ENCODE measurements at places on chromosomes 11 and 22.

- DNase-seq, result peak; percentile 80
Observed at GRCh38 chr11:77596626-77597025, 6.9 kb downstream of the AQP11 start.

GRCh38 chr11:46263120-46263519 is 14.3 kb upstream of the CREB3L1 start:
- no peak for DNase-seq

GRCh38 chr11:100546714-100547113 is 140.4 kb upstream of the ARHGAP42 start:
- DNase-seq, result peak; percentile 22

DNA sequence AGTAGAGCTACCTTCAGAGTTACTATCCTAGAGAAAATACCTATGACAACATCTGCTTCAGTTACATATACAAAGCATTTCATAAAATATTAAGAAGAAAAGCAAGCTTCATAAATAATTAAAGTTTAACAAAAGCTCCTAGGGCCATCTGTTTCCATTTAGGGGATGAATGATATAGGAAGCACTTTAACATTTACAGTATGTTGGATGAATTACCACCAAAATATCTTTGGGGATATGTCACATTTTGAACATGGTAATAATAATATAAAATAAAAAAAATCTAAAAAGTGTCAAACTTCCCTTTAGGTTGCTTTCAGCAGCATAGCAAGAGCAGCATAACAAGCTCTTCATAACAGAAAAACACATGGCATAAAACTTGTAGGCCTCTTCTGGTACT is 104.6 kb downstream of the ATG16L2 start:
- DNase-seq, result peak; percentile 35

- no peak for DNase-seq
Observed at GRCh38 chr11:107840129-107840484, 18.5 kb downstream of the SLC35F2 start.

- DNase-seq, result peak; percentile 77
Observed at GRCh38 chr11:13338427-13339069, 61.0 kb downstream of the BMAL1 start.

DNA sequence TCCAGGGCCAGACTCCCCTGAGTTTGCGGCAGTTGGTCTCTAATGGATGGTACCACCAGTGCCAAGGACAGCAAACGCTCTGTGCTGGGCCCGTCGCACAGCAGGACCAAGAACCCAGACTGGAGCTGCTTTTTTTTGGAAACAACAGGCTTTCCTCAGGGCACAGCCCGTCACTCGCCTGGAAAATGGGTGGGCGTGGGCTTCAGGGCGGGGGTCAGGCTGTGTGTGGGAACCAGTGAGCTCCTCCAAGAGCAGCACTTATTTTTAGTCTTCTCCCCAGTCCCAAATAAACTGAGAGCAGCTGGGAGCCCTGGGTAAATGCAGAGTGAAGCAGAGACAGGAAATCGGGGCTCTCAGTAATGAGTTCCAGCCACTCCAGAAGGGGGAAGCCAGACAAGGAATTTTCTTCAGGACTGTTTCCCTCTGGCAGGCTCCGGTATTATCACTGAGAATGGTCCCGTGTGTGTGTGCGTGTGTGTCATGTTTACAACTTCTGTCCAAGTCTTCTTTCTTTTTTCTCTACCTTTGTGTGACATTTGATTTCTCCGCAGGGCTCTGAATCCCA is 63.0 kb downstream of the PPFIBP2 start:
- peak; percentile 81 for DNase-seq

DNA sequence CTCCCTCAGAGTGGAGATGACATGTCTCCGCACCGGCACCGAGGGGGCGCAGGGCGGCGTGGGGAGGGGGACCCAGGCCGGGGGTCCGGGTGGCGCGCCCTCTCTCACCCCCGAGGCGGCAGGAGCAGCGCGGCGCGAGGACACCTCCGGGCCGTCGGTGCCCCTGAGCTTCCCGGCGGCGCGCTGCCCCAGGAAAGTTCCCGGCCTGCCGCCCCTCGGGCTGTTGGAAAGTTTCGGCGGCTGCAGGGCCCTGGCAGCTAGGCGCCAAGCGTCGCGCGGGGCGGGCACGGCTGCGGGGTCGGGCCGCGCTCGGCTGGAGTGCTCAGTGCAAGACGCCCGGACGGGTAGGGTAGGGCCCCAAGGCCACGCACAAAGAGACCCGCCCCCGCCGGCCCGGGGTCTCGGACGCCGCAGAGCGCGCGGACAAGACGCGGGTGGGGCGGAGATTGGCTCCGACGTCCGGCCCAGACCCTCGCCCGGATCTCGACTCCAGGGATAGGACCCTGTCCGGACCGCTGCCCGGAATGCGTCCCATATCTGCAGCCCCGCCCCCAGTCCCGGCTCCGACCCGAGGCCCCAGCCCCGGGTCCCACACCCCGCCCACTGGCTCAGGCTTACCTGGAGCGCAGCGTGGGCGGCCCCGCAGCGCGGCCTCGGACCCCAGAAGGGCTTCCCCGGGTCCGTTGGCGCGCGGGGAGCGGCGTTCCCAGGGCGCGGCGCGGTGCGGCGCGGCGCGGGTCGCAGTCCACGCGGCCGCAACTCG is 471 bp downstream of the ARVCF start:
- DNase-seq, result peak; percentile 10

- no peak for DNase-seq
Observed at GRCh38 chr11:83151274-83151977, 5.5 kb upstream of the PCF11 start.

GRCh38 chr11:12249590-12250260 is 127.6 kb upstream of the PARVA start:
- no peak for DNase-seq

- DNase-seq, result no peak
Observed at GRCh38 chr11:120365512-120365911, 29.3 kb downstream of the ARHGEF12 start.

- peak; percentile 63 for DNase-seq
Observed at GRCh38 chr22:37457093-37457893, 28.9 kb downstream of the MFNG start.

GRCh38 chr11:127071606-127072005 is 71.0 kb upstream of the KIRREL3 start:
- DNase-seq, result no peak

- no peak for DNase-seq
Observed at GRCh38 chr11:103279821-103280220, 170.6 kb downstream of the DYNC2H1 start.

GRCh38 chr22:47599753-47600152 is 837.3 kb downstream of the TBC1D22A start:
- DNase-seq, result no peak

DNA sequence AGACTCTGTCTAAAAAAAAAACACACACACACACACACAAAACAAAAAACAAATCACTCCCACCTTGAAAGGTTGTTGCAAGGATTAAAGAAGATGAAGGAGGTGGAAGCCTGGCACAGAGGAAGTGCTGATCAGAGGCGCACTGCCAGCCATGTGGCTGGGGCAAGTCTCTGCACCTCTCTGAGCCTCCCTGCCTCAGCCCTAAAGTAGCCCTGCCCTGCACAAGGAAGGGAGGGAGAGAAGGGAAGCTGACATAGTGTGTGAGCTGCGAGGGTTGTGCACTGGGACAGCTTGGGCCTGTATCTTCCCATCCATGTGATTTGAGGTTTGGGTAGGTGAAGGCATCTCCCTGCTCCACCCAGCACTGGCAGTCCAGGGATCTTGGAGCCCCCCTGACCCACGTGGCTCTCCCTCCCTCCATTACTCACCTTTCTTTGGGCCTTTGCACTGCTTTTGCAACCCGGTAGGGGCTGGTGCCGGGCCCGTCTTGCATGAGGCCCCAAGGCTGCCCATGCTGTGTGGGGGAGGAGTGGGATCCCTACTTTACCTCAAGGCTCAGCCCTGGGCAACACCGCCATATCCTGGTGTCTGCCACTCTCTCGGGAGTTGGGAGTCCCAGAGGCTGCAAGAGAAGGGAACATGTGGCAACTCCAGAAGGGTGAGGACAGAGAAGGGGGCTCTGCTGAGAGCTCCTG is 30.5 kb downstream of the IFT27 start:
- DNase-seq, result no peak

- DNase-seq, result no peak
Observed at GRCh38 chr11:120241277-120241676, 1.3 kb downstream of the POU2F3 start.

GRCh38 chr22:44360668-44361381 is 48.1 kb upstream of the SHISAL1 start:
- DNase-seq, result peak; percentile 95

DNA sequence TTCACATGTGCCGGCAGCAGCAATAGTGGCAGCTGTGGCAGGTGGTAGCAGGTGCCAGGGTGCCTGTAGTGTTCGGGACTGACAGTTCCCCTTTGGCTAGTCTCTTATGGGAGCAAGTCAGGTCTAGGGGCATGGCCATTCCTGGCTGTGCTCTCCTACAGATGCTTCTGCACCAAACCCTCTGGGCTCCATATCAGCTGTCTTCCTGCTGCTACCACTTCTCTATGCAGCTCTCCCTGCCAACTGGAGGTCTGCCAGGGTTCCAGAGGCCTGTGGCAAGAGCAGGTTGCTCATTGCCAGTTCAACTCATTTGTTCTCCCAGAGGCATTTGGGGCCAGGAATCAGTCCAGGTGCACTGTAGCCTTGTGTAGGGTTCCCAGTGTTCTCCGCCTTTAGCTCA is 473.7 kb downstream of the JRKL start:
- DNase-seq, result no peak

DNA sequence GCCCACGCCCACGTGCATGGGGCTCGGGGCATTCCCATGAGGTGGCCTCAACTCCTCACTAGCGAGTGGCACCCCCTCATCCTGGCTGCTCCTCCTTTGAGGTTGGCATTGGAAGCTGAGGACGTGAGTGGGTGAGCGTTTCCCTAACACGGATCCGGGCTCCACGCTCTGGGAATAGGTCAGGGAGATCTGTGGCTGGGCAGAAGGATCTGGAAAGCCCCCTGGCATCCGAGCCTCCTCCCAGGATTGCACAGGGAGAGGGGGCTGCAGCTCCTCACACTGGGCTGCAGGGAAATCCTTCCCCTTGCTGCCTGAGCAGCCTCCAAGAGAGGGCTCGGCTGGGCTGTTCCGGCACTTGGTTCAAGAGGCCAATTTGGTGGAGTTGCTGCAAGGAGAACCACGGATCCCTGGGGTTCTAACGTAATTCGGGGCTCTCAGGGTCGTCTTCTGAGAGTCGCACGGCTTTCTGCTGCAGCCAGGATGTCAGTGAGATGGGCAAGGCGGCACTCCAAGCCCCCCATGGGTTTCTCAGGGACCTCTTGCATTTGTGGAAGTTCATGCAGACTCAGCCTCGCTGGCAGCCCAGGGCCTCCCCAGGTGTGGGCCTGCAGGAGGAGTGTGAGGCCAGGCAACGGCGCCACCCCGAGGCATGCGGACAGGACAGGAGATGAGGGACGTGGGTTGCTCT is 1119.0 kb downstream of the BRD1 start:
- DNase-seq, result no peak

DNA sequence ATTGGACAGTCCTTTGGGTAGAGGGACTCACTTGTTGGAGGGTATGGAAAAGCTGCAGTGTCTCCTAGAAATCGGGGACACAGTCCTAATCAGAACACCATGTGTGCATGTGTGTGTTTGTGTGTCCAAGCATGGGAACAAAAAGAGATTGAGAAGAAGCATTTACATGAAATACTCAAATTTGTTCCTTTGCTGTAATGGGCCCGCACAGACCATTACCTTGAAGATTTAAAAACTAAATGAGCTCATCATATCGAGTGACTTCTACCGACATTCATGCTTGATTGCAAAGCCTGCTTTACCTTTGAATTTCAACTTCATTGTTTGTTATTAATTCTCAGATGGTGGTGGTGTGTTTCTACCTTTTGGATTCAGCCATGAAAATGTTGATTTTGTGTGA is 106.9 kb downstream of the ZBTB16 start:
- DNase-seq, result no peak

GRCh38 chr22:35367331-35367886 is 13.5 kb upstream of the HMOX1 start:
- no peak for DNase-seq

GRCh38 chr11:17351510-17352176 is at the start of gene NCR3LG1:
NCR3LG1 (plus strand) TSS chr11:17351800; CDS start chr11:17351970, 170 bp downstream.
- DNase-seq, result peak; percentile 63
